Keratinocyte (primary cell): ENCODE measurements at places on chromosomes 4 and X.

GRCh38 chrX:68681443-68681941 is 34.0 kb downstream of the STARD8 start:
- no peak for DNase-seq

DNA sequence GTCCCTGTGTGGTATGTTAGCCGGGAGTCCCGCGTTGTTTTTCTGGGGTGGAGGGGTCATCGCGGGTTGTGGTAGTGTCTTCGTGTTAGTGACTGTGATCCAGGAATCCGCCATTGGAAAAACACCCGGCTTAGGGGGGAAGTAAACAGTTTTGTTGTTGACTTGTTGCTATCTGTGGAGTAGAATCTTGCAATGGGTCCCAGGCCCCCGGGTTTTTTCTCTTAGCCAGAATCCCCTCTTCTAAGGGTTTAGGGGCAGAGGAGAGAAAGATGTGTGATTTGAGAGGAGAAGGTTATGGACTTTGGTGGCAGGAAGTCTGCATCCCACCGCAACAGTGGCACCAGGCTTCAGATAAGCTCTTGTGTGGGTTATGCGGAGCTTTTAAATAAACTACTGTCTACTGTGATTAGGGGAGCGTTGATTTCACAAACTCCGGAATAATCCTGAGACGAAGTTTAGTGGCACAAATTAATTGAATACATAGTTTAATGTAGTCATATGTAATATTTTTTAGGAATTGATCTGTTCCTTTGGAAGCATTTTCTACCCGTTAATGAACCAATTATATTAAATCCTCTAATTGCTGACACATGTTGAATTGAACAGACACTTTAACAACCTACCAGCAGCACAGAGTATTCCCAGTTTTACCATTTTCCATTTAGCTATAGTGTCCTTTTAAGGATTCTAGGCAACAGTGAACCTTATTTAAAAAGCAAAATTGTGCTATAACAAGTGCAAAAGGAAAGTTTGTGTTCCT is 1.4 kb downstream of the DDX3X start:
- no peak for DNase-seq

- DNase-seq: no peak
Observed at GRCh38 chrX:139079789-139080188, 368.3 kb upstream of the FGF13 start.

DNA sequence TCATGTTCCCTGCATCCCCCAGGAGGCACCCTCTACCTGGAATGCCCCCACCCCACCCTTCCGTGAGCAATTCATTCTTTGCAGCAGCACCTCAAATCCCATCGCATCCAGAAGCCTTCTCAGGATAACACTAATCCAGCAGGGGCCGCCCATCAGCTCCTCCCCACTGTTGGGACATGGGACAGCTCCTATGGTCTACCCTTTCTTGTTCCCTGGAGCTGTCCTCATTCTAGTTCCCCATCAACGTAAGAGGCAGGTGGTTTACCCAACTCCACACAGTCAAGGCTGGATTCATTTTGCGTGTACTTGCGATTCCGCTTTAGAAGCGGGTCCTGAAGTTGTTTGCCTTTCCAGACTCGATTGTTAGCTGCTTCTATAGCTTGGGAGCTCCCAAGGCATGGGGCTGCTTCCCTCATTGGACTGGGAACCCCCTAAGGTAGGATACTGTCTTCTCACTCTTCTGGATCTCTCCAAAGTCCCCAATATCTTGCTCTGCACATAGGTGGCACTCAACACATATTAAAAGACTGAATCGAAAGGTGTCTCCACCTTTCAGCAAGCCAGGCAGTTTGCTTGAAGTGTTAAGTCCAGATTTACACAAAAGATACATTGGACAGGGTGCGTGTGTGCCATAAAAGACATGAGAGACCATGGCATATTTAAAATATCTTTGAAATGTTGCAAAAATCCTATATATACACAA is 942 bp upstream of the APLN start:
- no peak for DNase-seq

- DNase-seq: no peak
Observed at GRCh38 chr4:150573534-150573933, 8.4 kb upstream of the MAB21L2 start.

GRCh38 chrX:111661241-111661640 is 19.7 kb upstream of the ALG13 start:
- no peak for DNase-seq

- DNase-seq: no peak
Observed at GRCh38 chrX:46198858-46199257, 346.4 kb downstream of the ZNF674 start.

DNA sequence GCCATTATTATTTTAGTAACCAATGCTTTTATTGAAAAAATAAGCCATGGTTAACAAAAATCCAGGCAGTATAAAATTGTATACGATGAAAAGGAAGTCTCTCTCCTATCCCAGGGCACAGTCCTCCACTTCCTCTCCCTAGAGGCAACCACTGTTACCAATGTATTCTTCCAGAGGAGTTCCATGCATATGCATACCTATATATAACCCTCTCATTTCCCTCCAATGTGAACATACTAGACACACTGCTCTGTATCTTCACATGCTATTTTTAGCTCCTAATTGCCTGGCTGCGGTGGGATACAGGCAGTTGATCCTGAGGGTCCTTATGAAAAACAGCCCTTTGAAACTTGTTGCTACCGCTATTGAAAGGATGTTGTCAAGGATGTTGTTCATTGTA is 33.8 kb downstream of the PRPS1 start:
- DNase-seq: no peak

GRCh38 chr4:168659741-168660465 is 163.1 kb downstream of the PALLD start:
- no peak for DNase-seq

DNA sequence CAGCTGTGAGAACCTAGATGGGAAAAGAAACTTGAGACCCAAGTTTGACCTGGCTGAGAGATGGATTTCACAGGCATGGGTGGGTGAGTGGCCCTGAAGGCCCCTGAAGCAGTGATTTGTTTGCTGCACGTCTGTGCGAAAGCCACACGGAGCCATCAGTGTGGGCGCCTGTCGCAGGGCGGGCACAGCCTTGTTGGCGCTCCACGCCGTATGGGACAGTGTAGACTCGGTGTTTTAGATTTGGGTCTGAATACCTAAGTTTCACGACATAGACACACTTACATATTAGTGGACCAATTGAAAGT is 21.9 kb upstream of the UVSSA start:
- DNase-seq: no peak

DNA sequence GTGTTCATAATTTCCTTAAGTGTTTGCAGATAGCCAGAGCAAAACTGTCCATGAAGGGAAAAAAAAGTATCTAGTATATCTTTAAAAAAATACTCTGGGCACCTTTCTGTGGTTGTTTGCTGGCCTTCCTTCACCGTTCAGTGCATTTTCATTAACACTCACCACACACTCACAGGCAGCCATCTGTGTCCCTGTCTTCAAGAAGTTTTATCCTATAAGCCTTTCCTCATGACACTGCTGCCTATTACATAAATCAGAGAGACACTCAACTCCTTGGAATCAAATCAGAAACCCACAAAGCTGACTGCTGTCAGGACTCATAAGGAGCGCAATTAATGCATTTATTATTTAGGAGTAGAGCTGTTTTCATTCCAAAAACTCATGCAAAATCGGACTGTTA is 1720.2 kb downstream of the PCDH7 start:
- no peak for DNase-seq

- no peak for DNase-seq
Observed at GRCh38 chr4:1290165-1290977, 680 bp downstream of the MAEA start.

- DNase-seq: no peak
Observed at GRCh38 chr4:118769161-118769560, 66.8 kb downstream of the SEC24D start.
